NCI-H2081 treated with DMSO at 0.1 percent for 48 hours (cell line): ENCODE measurements at places on chromosomes 7 and 10.

- DNase-seq, result no peak
Measured at GRCh38 chr10:27447540-27447939, 56.6 kb upstream of the RAB18 start.

GRCh38 chr10:128777342-128777741, 651.1 kb upstream of the MKI67 start:
- DNase-seq, result no peak

- DNase-seq, result no peak
Measured at GRCh38 chr7:40640566-40640965, 505.8 kb downstream of the SUGCT start.

GRCh38 chr7:50584793-50585408, 19.7 kb upstream of the DDC start:
- DNase-seq, result no peak

DNA sequence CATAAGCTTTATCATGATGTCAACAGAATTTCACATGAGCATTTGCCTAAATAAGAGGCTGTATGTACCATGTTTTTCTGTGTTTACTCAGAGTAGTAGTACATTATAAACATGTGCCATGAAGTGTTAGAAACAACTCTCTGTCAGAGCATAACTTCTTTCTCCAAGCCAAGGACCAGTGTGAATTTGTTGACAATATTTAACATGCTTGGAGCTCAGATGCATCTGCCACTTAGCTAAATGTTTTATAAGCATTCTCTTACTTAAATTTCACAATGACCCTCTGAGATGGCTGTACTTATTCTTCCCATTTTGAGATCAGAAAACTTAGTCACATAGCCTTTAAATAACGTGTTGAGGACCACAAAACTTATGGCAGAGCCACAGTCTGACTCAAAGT, 105.0 kb downstream of the SEMA3D start:
- no peak for DNase-seq

DNA sequence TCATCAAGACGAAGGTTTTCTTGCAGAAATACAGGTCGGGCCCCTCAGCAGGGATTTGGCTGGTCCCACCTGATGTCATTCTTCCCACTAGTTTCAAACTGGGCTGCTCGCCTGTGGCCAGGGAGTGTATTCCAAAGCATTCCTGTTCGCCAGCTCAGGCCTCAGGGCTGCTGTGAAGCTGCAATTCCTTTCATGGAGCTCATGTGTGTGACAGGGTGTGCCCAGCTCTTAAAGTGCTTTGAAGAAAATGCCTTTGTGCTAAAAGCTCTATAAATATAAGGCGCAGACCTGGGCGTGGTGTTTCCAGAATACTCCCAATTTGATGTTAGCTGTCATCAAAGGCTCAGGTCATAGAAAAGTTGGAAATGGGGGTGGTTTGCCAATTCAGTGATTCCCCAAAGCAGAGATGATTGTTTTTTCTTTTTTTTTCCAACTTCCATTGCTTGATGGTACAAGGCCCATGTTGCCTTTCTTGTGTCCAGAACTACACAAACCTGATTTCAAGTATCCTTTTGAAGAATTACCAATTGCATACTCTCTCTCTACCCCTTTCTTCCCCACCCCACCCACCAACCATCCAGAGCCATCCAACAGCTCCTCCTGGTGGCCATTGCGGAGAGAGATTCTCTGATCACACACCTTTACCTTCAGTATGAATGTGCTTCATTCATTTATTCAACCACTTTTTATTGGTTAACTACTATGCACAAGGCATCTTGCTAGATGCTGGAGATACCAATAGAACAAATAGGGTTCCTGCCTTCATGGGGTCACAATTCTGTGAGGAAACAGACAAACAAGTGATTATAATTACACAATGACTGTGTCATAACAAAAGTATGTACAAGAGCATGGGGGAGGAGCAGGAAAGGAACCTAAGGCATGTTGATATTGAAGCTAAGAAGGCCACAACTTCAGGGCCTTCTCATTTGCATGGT, 297.3 kb upstream of the LYZL1 start:
- no peak for DNase-seq

GRCh38 chr7:771234-772004, 44.3 kb upstream of the PRKAR1B start:
- DNase-seq, result no peak

GRCh38 chr7:3589752-3590151, 288.7 kb downstream of the SDK1 start:
- no peak for DNase-seq

- no peak for DNase-seq
Measured at GRCh38 chr7:83921941-83922607, 272.5 kb downstream of the SEMA3A start.

GRCh38 chr7:106844279-106844997, 20.6 kb upstream of the PIK3CG start:
- no peak for DNase-seq

DNA sequence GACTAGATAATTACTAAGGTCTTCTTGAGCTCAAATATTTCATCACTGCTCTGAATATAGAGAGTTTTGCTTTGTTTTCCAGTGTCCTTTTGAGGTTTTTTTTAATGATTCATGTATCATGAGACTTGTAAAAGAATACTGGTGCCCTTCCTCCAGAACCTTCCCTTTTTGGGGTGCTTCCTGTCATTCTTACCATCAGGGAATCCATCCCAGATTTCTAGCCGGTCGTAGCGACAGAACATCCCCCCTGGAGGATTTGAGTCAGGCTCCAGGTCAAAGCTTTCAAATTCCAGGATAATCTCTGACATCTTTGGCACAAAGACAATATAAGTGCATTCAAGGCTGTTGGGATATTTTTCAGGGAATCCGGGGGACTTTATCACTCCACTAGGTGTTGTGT, 71.0 kb downstream of the NRP1 start:
- DNase-seq, result no peak

- no peak for DNase-seq
Measured at GRCh38 chr10:112045938-112046337, 137.6 kb downstream of the GPAM start.

- DNase-seq, result no peak
Measured at GRCh38 chr10:2150288-2150687, 413.0 kb upstream of the ADARB2 start.

DNA sequence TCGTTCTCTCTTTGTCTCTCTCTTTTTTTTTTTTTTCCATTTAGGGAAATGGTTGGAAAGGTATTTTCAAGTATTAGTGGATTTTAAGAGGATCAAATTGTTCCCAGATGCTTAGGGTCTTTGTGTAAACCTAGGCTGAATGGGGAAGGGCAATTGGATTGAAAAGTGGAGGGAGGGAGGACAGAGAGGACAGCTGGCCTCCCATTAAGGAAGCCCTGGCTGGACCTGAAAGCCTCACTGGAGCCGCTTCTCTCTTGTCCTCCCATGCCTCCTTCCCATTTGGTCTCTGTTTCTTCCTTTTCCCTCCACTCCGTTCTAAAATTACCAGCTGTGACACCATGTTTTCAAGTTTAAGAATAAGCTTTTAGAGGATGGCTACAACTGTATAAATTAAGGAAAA, 104.1 kb downstream of the TACC2 start:
- DNase-seq, result no peak

- DNase-seq, result no peak
Measured at GRCh38 chr7:111540199-111540815, 22.0 kb downstream of the IMMP2L start.

DNA sequence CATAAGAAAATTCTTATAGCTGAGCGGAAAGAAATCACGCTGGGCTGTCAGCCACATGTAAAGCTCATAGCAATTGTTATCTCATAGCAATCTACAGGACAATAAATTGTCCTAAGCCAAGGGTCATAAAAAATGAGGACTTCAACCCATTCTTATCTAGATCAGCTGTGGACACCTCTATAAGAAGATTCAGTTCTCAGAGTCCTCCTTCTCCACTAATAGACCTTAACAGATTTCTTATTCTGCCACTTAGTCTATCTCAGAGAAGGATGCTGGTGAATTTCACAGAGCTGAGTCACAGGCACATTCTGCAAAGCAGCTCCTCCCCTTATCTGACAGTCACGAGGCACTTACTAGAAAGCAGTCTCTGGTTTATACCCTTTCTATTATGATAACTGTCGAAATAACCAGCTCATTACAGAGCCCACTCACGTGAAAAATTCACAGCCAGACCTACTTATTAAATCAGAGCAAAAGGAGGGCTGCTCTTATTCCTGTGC, 185.3 kb upstream of the PCLO start:
- no peak for DNase-seq

- DNase-seq, result no peak
Measured at GRCh38 chr10:70158113-70158512, 11.6 kb upstream of the TYSND1 start.

DNA sequence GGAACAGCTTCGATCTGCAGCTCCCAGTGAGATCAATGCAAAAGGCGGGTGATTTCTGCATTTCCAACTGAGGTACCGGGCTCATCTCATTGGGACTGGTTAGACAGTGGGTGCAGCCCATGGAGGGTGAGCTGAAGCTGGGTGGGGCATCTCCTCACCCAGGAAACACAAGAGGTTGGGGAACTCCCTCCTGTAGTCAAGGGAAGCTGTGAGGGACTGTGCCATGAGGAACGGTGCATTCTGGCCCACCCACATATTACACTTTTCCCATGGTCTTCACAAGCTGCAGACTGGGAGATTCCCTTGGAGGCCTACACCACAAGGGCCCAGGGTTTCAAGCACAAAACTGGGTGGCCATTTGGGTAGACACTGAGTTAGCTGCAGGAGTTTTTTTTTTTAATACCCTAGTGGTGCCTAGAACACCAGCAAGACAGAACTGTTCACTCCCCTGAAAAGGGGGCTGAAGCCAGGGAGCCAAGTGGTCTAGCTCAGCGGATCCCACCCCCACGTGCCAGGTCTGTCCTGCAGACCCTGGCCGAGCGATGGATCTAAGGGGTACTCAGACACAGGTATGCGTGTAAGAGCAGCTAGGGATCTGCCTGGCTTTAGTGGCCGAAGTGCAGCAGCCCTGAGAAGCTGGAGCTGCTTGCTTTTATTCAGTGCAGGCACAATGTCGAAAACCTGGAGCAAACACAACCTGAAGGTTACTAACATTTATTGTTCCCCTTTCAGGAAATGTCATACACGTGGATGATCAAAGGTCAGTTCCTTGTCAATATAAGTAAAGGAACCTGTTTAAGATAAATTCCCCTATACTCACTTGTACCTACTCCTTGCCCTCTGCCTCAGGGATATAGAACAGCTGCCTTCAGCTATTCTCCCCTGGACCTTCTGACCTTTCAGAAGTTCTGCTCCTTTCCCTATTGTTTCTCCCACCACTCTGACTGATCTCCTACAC, 3.1 kb upstream of the SAMD9 start:
- DNase-seq, result no peak

GRCh38 chr10:6563731-6564130, 16.3 kb downstream of the PRKCQ start:
- no peak for DNase-seq
